Stimulated activated CD4-positive, alpha-beta T cell treated with anti-CD3 and anti-CD28 coated beads, Interleukin-1b, Interleukin-23, amount 100 ng/mL, for 1 hour (primary cell): ENCODE measurements at places on chromosomes 12 and 14.

DNA sequence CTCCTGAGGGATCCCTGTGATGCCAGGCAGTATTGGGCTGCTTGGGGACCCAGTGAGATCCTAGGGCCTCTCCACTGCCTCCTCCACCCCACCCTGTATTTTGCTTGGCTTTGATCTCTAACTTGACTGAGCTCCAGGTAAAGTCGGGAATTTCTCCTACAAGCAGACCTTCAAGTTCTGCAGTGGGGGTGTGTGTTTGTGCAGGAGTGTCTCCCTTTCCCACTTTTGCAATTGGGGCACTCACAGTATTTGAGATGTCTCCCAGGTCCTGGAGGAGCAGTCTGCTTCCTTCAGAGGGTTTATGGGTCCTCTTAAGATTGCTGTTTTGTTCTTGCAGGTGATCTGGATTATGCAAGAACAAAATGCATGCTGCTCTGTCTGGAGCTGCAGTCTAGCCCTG lies 68.9 kb downstream of the ALG10B start:
- DNase-seq = no peak

DNA sequence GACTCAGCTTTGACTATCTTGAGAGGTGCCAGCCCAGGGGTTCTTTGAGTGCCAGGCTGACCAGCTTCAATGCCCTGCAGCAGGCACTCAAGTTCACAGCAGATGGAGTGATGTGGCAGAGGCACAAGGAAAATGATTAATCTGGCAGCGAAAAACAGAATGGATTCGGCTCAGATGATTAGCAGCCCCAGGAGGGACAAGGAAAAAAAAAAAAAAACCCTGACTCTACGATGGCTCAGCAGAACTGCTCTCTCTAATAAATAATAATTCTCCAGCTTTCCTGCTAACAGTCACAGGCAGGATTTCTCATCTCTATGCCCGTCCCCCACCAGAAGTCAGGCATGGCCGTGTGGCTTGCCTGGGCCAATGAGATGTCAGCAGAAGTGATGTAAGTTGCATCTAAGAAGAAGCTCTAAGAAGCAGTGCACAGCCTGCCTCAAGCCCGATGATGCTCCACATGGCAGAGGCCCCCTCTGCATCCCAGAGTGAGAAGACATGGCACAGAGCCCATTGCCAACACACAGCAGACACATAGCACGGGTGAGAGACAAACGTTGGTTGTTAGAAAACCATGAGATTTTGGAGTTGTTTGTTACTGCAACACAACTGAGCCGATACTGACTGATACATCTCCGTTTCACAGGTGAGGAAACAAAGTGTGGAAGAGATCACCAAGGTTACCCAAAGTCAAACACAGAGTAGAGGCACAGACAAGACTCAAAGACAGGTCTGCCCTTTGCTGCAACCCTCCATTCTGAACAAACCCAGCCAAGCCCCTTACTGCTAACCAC lies 111.0 kb downstream of the SCARB1 start:
- no peak for DNase-seq

DNA sequence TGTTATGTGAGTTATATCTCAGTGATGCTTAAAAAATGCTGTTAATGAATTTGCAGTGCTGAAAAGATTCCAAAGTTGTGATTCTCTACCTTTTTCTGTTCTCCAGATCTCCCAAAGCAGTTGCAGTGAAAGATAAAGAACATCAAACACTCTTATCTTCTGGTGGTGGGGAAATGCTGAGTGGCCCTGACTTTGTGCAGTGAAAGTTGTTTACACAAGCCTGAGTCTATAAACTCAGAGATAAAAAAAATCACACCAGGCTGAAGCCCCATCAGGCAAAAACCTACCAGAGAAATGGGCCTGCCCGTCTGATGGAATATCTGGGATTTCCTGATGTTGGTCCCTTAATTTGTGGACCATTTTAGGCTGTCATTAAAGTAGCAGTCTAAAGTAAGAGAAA lies 46.1 kb downstream of the RASSF3 start:
- DNase-seq = no peak

DNA sequence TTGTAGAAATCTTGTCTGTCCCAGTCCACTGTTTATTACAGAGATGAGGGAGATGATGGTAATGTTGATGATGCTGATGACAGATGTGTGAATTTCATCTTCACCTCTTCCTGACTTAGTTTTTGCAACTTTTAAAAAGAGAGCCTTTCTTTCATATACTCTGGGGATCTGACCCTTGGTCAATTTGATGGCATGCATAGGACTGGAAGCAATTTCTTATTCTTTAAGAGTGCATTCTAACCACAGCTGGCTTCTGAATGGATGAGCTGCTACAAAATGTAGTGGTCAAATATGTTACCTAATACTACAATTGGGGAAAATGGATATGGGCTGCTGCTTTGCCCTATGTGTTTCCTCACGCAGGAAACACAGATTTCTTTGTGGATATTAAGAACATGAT lies 80.8 kb downstream of the MYRFL start:
- no peak for DNase-seq

GRCh38 chr14:91142214-91142668 lies 28.4 kb downstream of the DGLUCY start:
- no peak for DNase-seq

- no peak for DNase-seq
Observed at GRCh38 chr12:27025116-27025515, 2.8 kb downstream of the MED21 start.

GRCh38 chr14:71339650-71340415 lies 432.6 kb downstream of the PCNX1 start:
- DNase-seq = no peak

DNA sequence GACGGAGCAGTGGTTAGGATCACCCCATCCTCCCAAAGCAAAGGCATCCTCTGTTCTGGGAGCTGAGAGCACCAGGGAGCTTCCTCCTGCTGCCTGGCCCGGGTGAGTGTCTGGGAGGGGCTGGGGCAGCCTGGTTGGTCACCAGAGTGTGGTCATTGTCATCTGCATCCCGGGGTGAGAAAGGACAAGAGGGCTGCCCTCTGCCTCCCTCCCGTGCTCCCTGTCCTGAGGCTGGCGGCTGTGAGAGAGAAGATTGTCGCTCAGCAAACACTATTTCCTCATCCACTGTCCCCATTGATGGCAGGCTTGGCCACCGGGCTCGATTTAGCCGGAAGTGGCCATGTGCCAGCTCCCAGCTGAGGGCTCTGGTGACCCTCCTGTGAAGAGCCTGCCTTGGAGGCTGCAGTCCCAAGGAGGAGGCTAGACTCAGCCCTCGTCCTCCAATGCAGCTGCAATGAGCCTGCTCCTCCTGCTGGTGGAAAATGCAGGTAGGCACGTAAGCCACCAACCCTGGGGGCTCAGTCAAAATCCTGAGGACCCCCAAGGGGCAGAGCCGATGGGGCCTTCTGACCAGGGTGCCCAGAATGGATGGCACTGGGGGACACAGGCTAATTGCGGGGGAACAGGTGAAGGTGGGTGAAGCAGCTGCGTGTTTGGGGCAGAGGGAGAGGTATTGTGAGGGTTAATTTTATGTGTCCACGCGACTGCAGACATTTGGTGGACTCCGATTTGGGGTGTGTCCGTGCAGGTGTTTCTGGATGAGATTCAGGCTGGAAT lies 155.7 kb downstream of the KIF26A start:
- DNase-seq = no peak

- DNase-seq = no peak
Observed at GRCh38 chr14:60862283-60862682, 118.6 kb downstream of the TRMT5 start.

DNA sequence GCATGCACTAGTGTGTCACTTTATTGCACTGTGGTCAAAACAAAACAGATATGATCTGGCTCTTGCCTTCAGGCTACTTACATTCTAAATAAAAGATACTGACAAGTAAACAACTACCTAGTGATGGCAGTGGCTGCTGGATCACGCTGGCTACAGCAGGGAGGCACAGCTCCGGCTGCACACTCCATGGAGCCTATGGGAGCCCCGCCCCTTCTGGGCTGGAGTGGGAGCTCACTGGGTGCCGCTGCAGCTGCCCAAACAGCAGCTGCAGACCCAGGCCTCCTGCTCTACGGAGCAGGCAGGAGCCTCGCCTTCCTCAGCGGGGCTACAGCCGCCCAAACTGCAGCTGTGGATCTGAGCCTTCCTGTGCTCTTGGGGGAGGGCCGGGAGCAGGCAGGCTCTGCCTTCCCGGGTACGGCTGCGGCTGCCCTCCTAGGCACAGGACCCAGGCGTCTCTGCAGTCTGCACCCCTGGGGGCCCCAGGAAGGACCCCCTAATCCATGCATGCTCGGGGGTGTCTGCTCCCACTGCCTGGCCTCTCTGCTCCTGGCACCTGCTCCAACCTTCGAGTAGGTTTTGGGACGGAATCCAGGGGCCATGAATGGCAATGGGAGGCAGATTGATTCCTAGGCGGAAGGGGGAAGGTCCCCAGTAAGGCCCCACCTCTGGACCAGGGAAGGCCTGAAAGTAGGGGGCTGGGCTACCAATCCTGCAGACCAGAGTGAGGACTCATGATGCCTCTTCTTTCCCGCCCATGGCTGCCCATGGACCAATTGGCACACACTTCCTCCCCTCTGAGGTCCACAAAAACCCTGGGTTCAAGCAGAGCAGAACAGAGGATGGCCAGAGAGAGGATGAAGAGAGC lies 253.1 kb downstream of the ANO6 start:
- no peak for DNase-seq

- DNase-seq = no peak
Observed at GRCh38 chr12:93591137-93591868, 18.8 kb downstream of the SOCS2 start.

DNA sequence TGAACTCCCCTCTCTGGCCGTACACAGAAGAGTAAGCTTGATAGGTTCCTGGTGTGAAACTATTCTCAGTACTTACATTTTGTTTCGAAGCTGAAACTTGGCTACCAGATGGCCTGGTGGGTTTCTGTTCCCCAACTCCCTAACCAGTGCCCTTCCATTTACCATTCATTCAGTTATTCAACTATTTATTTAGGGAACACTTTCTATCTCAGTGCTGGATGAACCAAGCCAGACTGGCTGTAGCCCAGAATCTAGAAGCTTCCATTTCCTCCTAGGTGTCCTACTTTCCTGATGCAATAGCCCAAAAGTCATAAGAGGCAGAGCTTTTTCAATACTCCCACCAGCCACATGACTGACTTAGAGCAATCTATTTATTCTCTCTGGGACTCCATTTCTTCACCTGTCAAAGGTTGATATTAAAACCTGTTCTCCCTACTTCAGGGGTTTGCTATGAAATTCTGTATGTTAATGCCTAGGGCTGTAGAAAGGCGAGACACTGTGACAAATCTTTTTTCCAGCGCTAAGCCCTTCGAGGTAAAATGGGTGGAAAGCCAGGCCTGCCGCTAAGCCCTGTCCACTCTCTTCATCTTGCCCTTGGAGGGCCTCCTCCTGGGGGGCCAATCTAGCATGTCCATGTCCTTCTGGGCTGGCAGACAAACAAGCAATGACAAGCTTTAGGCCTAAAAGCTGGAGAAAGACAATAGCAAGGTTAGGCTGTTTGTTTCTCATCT lies 8.1 kb upstream of the IRF2BPL start:
- no peak for DNase-seq

DNA sequence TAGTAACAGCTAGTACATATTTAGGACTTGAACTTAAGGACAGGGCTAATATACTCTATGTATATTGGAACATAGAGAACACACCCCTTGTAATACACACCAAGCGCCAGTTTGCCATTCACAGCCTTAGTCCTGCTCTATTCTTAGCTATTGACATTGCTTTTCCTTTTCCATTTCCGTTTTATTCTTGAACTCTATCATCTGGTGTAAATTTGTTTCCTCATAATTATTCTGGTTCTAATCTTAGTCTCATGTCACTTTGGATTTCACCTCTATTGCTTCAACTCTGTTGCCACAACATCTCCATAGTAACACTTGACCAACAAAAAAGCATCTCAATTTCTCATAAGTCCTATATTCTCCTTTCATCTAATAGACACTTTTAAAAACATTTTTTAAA lies 225.7 kb downstream of the PHLDA1 start:
- no peak for DNase-seq

DNA sequence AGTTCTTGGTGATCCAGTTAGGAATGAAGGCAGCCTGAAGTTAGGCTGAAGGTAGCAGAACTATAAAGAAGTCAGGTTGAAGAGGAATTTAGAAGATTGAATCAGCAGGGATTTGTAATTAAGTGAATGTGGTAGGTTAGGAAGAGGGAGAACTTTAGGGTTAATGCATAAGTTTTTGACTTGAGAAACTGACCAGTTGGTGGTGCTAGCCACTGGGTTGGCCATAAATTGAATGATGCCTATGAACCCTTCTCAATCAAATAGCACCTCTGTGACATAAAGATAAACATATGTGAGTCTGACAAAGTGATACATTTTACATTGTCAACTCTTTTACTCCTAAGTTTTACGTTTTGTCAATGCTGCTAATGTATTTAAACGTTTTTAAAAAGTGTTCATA lies 290.6 kb upstream of the NAV3 start:
- no peak for DNase-seq

DNA sequence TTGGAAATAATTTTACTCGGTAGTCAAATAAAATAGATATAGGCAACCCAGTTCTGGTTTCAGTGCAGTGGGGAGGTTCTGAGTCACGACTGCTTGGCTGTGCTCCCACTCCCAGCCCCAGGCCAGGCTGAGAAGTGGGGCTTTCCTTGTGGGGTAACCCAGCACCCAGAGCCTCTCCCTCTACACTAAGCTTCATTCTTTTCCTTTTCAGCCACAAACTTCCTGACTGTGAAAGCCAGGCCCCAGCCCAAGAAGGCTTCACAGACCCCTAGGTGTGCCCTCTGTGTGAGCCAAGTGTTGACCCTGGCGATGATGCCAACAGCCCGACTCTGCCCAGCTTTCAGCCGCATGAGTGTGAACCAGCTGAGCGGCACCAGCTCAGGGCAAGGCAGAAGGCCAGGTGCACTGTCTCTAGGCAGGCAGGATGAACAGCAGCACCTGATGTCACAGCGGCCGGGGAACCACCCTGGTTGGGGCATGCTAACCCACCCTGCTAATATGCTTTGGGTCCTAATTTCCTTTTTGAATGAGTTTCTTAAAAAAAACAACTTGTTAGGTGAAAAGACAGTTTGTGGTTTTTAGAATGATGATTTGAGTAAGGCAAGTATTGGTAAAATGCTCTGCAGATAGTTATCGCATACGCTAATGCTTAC lies 42.2 kb upstream of the ATP23 start:
- peak; percentile 53 for DNase-seq

DNA sequence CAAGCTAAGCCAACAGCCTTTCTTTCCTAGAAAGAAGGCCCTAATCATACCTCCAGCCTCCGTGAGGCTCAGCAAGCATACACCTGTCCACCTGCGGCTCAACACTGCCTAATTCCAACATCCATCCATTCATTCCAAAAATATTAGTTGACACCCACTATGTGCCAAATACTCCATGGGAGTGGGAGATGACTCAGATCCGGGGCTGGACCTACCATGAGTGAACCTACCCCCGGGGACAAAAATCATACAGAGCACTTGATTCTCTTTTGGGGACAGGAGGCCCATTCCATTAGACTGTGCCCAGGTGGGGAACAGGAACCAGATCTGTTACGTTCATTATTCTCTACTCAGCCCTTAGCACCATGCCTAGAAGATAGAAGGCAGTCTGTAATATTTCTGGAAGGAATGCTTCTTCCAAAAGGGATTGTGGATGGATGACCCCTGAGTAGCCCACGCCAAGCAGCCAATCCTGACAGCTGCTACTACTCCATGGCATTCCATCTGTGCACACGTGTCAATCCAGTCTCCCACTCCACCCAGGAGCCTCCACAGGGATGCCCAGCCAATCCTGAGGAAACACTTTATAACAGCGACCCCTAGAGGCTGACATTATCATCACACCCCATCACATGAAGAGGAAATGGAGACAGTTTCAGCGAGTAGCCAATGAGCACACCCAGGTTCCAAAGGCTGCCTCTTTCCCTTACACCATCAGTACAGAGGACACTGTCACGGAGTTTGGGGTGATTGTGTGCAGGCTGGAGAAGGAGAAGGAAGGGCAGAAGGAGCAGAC lies 170.7 kb downstream of the ESRRB start:
- no peak for DNase-seq

- no peak for DNase-seq
Observed at GRCh38 chr14:104142136-104142945, 4.0 kb downstream of the KIF26A start.
